ENCODE measurements at places on chromosomes 6 and 20. TPM values are rescaled to one million over a fixed set of nuclear protein-coding genes. Genes with fewer than 3 reads are reported as not detected.

The SAMD5 gene
- total RNA-seq: 17.6 TPM

The PRRT1 gene
- total RNA-seq: 0.78 TPM

The CLPSL2 gene
- total RNA-seq: not detected

The HEY2 gene
- total RNA-seq: 0.62 TPM

The DCDC2 gene
- total RNA-seq: 2.0 TPM

The MICA gene
- 0.31 TPM for total RNA-seq

The MMP24 gene
- total RNA-seq: 76.1 TPM

The FABP7 gene
- 1,309 TPM for total RNA-seq

The MPIG6B gene
- total RNA-seq: not detected

The SLC35D3 gene
- not detected for total RNA-seq

The MAN1A1 gene
- total RNA-seq: 24.0 TPM

The C20orf204 gene
- total RNA-seq: 1.2 TPM

The PAK5 gene
- total RNA-seq: 55.7 TPM

The SLC17A1 gene
- total RNA-seq: not detected

The ETV7 gene
- not detected for total RNA-seq

The RSPO3 gene
- total RNA-seq: 44.1 TPM

The TP53TG5 gene
- not detected for total RNA-seq

The GJE1 gene
- total RNA-seq: not detected

The RIN2 gene
- 20.0 TPM for total RNA-seq

The SDHAF4 gene
- total RNA-seq: 19.2 TPM

The PEDS1 gene
- total RNA-seq: 10.0 TPM

The PTCRA gene
- not detected for total RNA-seq

The C6orf89 gene
- total RNA-seq: 36.2 TPM

The PNLDC1 gene
- total RNA-seq: not detected

The SSTR4 gene
- not detected for total RNA-seq

The RNF217 gene
- 17.8 TPM for total RNA-seq

The NUDT3 gene
- 116 TPM for total RNA-seq

The GLP1R gene
- total RNA-seq: not detected

The EIF6 gene
- total RNA-seq: 58.3 TPM

The TMEM217 gene
- 1.2 TPM for total RNA-seq

The SLC18B1 gene
- total RNA-seq: 16.4 TPM

The MAFB gene
- 11.1 TPM for total RNA-seq

The COL9A1 gene
- 4.4 TPM for total RNA-seq

The CLPSL1 gene
- not detected for total RNA-seq

The SIRPD gene
- total RNA-seq: not detected

Measured in occipital lobe (tissue), 3 donors.